ENCODE measurements at places on chromosomes 1 and 21.

GRCh38 chr1:29136391-29136915 is 12.8 kb upstream of the TMEM200B start:
- DNase-seq, result no peak

DNA sequence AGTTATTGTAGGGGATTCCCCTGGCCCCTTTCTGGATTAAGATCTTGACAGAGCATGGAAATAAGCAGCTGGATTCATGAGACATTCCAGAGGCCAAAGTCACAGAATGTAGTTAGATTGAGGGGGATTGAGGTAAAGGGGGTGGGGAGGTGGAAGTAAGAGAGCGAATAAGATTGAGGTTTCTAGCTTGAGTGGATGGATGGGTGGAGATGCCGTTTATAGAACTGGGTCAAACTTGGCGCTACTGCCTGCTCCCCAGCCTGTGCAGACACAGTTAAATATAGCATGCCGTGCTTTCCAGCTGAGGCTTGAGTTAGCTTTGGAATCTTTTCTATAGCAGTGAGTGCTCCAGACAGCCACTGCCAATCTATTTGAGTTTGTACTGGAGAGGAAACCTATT is 85.7 kb downstream of the DYRK1A start:
- no peak for DNase-seq

DNA sequence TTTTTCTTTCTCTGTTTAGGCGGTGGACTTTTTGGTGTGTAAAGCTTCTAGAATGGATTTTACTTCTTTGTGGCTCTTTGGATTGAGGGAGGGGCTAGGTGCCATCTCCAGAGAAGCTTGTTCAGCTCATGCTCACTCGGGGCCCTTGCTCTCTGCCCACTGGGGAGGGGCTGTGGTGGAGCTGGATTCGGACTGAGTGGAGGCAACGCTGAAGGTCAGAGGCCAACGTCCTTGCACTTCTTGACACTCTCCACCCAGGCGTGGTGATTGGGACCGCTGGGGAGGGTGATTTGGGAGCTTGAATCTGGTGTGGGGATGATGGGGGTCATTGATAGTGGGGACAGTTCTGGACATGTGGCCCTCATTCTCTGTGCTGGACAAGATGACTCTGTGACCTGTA is 52.6 kb downstream of the ADARB1 start:
- no peak for DNase-seq

- DNase-seq, result no peak
Measured at GRCh38 chr1:54803761-54804470, 2.8 kb upstream of the TTC22 start.

GRCh38 chr1:220575718-220576497 is 48.0 kb downstream of the MARK1 start:
- no peak for DNase-seq

DNA sequence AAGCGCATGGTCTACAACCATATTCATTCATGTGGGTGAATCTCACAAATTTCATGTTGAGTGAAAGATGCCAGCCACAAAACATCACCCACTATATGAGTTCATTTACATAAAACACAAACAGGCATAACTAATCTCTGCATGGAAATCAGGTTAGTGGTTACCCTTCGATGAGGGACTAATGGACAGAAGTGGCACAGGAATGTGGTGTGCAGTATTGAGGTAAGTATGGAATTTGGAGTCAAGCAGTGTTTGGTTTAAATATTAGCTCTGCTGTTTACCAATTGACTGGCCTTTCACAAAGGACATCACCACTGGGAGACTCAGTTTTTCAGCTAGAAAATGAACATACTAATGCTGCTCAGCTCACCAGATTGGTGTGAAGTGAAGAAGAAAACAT is 24.2 kb downstream of the CCDC185 start:
- DNase-seq, result no peak

DNA sequence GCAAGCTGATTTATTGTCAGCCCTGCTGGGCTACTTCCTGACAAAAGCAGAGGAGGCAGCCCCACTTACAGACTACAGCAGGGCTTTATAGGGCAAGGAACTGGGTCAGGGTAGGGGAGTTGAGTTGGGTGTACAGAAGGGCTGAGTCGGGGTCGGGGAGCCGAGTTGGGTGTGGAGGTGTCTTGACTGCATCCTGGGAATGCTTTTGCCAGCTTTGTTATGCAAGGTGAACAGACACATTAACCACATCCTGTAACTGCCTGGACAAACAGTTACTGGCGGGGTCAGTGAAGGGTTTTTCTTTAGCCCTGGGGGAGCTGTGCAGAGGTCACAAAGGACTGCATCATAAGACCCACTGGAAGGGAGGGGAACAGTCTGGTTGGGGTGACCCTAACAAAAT is 39.1 kb upstream of the GBP5 start:
- DNase-seq, result no peak

DNA sequence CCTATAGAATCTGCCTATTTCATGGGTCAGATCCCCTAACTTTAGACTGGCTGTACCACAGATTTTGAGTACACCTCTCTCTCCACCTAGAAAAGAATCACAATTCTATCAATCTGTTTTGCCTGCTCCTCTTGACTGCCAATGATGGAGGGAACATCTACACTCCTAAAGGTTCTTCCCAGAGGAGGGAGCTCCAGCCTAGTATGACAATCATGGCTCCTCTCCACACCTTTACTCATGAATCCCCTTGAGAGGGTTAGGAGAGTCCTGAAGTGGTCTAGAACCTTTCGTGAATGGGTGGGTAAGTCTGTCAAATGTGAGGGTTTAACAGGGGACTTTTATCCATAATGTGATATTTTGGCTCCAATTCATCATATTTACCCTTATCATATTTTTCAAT is 48.0 kb downstream of the DNAI4 start:
- DNase-seq, result no peak

GRCh38 chr1:225368036-225368552 is 59.7 kb downstream of the LBR start:
- no peak for DNase-seq

DNA sequence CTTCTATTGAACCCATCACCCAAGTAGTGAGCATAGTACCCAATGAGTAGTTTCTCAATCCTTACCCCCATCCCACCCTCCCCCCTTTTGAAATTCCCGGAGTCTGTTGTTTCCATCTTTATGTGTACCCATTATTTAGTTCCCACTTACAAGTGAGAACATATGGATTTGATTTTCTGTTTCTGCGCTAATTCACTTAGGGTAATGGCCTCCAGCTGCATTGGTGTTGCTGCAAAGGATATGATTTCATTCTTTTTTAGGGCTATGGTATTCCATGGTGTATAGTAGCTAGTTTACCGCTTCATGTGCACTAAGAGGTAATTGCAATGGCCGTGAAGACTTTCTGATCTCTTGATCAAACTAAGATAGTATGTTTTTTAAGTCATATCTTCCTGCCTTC is 107.5 kb upstream of the SERTAD4 start:
- no peak for DNase-seq

GRCh38 chr1:46394108-46394871 is at the start of gene FAAH:
Gene FAAH (plus strand): TSS chr1:46394317. CDS start chr1:46394349, 32 bp downstream.
- DNase-seq, result peak; percentile 83

DNA sequence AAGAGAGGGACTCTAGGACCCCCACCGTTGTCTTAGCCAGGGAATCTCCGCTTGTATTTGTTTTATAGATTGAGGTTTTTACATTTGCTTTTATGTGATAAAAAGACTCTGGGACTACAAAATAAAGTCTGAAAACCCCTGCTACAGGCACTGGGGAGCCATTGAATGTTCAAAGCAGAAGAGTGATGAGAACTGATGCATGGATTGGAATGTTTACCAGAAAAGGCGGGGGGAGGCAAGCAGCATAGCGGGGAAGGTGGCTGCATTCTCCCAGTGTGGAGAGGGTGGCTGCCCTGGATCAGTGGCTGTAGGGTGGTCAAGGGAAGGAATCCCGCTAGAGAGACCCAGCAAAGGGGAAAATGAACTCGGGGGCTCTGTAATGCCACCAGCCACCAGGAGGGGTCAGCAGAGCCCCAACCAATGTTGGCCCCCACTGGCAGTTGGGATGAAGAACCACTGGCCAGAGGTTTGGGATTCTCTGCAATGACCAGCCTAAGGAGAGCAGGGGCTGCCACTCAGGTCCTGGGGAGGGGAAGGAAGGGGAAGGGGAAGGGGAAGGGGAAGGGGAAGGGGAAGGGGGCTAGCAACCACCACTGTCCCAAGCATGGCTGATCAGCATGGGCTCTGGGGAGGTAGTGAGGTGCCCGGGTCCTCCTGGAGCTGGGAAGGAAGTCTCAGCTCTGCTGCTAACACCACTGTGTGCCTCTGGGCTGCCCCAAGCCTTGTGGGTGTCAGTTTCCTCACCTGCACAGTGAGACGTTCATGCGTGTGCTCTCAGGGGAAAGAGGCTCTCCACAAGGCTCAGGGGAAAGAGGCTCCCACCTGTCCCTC is 19.2 kb upstream of the PEF1 start:
- DNase-seq, result peak; percentile 90

Measured in HuH-7.5 (cell line).